ENCODE measurements at places on chromosomes 6 and 20.

- DNase-seq: no peak
Observed at GRCh38 chr6:148175550-148176188, 167.0 kb upstream of the SASH1 start.

GRCh38 chr6:25558155-25558817 is 93.7 kb upstream of the SCGN start:
- DNase-seq: no peak

- DNase-seq: no peak
Observed at GRCh38 chr20:23042270-23042669, 7.2 kb downstream of the SSTR4 start.

DNA sequence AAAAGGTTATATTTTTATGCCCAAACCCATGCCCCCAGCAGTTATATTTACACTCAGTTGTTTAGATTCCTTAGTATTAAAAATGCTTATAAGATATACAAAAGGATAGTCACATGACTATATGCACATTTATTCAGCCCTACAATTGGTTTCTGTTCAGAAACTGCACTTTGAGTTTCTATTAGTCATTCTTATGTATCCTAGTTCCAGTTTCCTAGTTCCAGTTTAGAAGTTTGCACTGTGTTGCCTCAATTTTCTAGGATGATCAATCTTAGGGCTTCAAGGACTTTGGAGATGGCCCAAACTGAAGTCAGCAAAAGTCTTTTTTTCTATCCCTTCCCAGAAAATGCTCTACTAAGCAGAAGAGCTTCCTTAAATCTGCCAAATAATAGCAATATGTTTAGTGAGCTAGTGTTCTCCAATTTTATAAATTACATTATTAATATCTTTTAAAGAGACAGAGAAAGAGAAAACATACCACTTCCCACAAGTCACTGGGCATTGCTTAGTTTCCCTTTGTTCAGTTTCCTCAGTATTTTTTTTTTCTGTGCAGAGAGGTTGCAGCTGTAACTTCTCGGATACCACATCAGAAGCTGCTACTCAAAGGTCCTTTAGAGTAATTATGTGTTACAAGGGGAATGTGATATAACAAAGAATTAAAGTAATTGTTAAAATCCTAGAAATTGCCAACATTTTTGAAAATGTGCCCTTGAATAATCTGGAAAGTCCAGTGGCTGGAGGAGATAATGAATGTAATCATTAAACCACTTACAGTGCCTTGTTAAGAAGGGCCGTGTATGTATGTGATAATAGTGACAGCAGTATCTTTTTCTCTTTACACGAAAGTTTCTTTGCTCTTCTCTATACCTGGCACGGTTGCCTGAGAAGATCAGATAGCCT is 138.8 kb downstream of the KHDRBS2 start:
- DNase-seq: no peak

DNA sequence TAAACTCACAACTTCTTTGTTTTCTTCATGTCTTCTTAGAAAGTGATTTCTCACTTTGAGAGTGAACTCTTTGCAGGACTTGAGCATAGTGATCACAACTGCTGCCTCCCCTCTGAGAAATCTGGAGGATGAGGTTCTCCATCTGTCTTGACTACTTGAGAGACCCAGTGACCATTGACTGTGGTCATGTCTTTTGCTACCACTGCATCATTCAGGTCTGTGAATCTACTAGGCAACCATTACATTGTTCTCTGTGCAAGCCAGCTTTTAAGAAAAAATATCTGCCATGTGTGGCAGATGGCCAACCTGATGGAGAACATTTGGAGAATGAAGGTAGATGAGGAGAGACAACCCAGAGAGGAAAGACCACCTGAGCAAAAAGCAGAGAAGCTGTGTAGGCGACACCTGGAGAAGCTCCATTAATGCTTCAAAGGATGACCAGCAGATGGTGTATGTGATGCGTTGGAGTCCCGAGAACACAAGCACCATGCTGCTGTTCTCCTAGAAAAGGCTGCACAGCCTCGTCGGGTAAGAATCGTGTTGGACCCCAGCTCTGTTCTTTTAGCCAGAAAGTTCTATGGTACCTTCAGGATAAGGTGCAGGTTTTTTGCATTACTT is 25.1 kb upstream of the TRIM26 start:
- peak; percentile 17 for DNase-seq

DNA sequence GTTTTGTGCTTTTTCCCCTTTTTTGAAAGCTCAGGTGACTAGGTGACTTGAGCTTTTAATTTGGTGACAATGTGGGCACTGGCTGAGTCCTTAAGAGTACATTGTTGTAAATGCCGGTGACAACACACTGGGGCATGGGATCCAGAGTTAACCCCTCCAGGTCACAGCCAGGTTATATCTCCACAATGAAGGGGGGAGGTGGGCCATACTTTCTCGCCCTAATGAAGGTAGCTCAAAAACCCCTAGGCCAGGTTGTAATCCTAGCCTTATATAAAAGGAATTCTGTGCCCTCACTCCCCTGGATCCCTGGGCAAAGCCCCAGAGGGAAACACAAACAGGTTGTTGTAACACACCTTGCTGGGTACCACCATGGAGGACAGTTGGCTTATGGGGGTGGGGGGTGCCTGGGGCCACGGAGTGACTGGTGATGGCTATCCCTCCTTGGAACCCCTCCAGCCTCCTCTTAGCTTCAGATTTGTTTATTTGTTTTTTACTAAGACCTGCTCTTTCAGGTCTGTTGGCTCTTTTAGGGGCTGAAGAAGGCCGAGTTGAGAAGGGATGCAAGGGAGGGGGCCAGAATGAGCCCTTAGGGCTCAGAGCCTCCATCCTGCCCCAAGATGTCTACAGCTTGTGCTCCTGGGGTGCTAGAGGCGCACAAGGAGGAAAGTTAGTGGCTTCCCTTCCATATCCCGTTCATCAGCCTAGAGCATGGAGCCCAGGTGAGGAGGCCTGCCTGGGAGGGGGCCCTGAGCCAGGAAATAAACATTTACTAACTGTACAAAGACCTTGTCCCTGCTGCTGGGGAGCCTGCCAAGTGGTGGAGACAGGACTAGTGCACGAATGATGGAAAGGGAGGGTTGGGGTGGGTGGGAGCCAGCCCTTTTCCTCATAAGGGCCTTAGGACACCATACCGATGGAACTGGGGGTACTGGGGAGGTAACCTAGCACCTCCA is 2.2 kb upstream of the VEGFA start:
- DNase-seq: no peak

GRCh38 chr20:11426948-11427347 is 490.7 kb upstream of the BTBD3 start:
- DNase-seq: no peak

DNA sequence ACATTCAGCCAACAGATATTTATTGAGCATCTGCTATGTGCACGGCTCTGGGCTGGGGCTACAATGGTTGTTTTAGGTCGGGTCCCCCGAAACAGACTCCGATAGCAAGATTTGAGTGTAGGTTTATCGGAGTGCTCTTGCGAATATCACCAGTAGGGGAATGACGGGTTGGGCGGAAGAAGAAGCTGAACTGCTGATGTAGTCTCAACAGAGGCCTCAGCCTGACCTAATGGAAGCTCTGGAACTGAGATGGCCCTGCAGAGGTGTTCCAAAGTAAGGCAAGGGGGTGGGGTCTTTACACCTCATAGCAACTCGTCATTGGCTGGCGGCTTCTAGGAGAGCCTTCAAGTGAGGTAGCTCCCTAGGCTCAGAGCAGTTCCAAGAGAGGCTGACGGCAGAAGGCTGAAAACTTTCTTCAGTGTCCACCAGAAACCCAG is 1.1 kb downstream of the L3MBTL1 start:
- DNase-seq: no peak

GRCh38 chr6:169915769-169916550 is 164.5 kb downstream of the ERMARD start:
- DNase-seq: no peak

DNA sequence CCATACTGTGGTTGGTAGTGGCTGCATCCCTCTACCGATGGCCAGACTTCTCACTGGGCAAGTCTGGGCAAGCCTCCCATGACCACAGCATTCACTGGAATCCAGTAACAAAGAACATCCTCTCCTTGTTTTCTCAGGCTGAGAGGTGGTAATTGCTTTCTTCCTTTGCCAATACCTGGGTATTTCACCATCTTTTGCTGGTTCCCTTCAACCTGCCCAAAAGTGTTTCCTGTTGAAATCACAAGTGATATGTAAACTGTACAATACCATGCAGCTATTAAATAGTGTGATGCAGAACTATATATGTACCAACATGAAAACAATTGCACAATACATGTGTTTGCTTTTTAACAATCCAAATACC is at the start of gene PTCHD4:
Gene PTCHD4 (minus strand): TSS at position 55 of the 364 bp plus-strand sequence. CDS start 42,240 bp downstream, outside the sequence.
- no peak for DNase-seq

GRCh38 chr20:56060486-56060885 is 55.2 kb upstream of the CBLN4 start:
- DNase-seq: no peak

DNA sequence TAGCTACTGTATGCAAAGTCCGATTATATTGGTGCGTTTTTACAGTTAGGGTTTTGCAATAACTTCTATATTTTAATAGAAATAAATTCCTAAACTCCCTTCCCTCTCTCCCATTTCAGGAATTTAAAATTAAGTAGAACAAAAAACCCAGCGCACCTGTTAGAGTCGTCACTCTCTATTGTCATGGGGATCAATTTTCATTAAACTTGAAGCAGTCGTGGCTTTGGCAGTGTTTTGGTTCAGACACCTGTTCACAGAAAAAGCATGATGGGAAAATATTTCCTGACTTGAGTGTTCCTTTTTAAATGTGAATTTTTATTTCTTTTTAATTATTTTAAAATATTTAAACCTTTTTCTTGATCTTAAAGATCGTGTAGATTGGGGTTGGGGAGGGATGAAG is 13.7 kb upstream of the PLCG1 start:
- no peak for DNase-seq

- peak; percentile 40 for DNase-seq
Observed at GRCh38 chr6:127119102-127120022, 891 bp downstream of the RSPO3 start.

- no peak for DNase-seq
Observed at GRCh38 chr6:109760208-109760607, 69.1 kb downstream of the FIG4 start.

DNA sequence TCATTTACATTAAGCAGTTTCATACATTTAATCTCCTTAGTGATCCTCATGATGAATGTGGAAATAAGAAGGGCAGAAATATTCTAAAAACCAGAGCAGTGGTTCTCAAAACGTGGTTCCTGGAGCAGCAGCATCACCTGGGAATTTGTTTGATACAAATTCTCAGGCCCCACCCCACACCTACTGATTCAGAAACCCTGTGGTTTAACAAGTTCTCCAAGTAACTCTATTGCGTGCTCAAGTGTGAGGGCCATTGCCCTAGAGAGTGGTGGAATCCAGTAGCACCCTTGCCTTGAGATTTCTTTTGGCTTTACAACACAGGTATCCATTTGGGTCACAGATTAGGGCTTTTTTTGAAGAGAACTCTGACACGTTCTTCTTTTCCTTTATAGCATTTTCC is 354.6 kb upstream of the FLRT3 start:
- no peak for DNase-seq

GRCh38 chr20:55741801-55742200 is 263.5 kb downstream of the CBLN4 start:
- DNase-seq: no peak

- no peak for DNase-seq
Observed at GRCh38 chr6:25835442-25836283, 3.8 kb upstream of the SLC17A1 start.

- DNase-seq: no peak
Observed at GRCh38 chr6:124090491-124090890, 286.8 kb downstream of the NKAIN2 start.

DNA sequence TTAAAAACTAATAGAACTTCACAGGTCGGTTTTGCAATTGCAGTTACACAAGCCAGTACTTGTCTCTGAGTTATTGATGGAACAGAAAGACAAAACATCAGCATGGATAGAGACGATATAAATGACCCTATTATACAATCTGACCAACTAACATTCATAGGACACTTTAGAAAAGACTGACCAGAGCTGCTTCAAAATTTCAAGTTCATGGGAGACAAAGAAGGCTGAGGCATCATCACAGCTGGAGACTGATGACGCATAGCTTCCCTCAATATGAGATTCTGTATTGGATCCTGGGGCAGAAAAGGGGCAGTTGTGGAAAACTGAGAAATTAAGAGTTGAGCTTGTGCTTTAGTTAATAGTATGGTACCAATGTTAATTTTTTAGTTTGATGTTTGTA is 174.0 kb downstream of the THBS2 start:
- DNase-seq: no peak

GRCh38 chr6:21323577-21323976 is 270.0 kb upstream of the SOX4 start:
- DNase-seq: no peak

DNA sequence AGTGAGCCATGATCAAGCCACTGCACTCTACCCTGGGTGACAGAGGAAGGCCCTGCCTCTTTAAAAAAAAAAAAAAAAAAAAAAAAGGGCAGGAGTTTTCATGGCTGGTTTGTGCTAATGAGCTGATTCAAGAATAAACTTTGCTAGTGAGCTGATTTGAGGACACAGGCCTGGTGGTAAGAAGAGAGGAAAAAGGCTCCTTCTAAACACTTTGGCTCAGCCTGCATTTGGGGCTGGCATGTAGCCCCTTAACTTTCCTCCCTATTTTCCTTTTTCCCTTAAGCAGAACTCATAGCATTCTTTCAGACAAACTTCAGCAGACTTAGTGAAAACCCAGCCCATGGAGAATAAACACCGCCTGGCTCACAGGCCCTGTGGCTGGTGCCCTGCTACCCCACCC is 432.7 kb downstream of the PTPRT start:
- no peak for DNase-seq

- DNase-seq: no peak
Observed at GRCh38 chr6:136294621-136295020, 5.0 kb upstream of the BCLAF1 start.

DNA sequence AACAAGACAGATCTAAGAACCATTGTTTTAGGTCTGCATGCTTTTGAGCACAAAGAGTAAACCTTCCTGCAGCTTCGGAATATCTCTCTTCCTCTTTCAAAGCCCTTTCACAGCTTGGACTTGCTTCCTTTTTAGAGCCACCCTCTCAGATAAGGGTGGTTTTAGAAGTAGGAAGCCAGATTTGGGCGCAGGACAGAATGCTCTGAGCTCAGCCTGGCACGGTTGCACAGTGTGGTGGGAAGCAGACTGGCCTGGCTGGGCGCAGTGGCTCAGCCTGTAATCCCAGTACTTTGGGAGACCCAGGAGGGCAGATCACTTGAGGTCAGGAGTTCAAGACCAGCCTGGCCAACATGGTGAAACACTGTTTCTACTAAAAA is 35.6 kb upstream of the PNRC1 start:
- no peak for DNase-seq

- DNase-seq: no peak
Observed at GRCh38 chr6:6402006-6402405, 81.5 kb upstream of the F13A1 start.

DNA sequence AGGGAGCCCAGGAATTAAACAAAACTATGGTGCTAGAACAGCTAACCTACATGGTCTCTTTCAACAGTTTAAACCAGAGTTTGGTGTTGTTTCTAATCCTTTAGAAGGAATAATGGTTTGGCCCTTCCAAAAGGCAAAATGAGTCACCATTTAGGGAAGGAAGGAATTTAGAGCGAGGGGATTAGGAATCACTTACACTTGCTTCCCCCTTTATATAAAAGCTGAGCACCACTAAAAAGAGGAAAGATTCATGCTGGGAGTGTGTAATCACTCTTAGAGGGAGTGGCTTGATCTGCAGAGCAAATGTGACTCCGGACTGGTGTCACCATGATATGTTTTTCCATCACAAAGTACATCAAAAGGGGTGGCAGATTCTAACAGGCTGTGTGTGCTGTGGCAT is 63.6 kb downstream of the F13A1 start:
- no peak for DNase-seq

- no peak for DNase-seq
Observed at GRCh38 chr6:125157280-125157679, 3.7 kb downstream of the TPD52L1 start.

- no peak for DNase-seq
Observed at GRCh38 chr6:78615430-78615904, 251.9 kb upstream of the IRAK1BP1 start.
